Stromal cell of bone marrow (primary cell): ENCODE measurements at places on chromosomes 16 and 17.

GRCh38 chr16:21645261-21645721, 7.1 kb downstream of the IGSF6 start:
- peak; percentile 29 for DNase-seq

GRCh38 chr16:68227183-68227793, 8.6 kb downstream of the ESRP2 start:
- no peak for DNase-seq

DNA sequence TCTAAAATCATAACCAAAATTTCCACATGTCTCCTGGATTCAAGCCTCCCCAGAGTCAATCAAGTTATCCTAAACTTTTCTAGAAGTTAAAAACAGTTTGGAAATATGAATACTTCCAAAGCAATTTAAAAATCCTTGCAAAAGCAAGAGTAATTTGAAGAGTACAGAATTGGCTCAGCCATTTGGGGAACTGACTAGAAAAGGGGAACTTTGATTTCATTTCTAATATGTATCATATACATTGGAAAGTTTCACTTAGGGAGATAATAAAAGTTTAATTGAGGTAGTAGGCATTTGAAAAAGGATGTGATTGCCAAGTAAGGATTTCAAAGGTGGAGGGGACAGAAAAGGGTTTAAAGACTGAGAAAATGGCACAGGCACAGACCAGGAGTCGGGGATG, 9.0 kb upstream of the SLFN12L start:
- DNase-seq = no peak

GRCh38 chr17:413016-413350, 60.4 kb upstream of the RPH3AL start:
- DNase-seq = no peak

- no peak for DNase-seq
Observed at GRCh38 chr16:11973070-11973469, 3.5 kb upstream of the SNX29 start.

GRCh38 chr16:53502331-53503269, at the start of gene AKTIP:
AKTIP (minus strand) TSS chr16:53503209; CDS start chr16:53500259, 2,950 bp downstream.
- no peak for DNase-seq

- DNase-seq = no peak
Observed at GRCh38 chr17:46986366-46986765, 7.3 kb upstream of the RPRML start.

DNA sequence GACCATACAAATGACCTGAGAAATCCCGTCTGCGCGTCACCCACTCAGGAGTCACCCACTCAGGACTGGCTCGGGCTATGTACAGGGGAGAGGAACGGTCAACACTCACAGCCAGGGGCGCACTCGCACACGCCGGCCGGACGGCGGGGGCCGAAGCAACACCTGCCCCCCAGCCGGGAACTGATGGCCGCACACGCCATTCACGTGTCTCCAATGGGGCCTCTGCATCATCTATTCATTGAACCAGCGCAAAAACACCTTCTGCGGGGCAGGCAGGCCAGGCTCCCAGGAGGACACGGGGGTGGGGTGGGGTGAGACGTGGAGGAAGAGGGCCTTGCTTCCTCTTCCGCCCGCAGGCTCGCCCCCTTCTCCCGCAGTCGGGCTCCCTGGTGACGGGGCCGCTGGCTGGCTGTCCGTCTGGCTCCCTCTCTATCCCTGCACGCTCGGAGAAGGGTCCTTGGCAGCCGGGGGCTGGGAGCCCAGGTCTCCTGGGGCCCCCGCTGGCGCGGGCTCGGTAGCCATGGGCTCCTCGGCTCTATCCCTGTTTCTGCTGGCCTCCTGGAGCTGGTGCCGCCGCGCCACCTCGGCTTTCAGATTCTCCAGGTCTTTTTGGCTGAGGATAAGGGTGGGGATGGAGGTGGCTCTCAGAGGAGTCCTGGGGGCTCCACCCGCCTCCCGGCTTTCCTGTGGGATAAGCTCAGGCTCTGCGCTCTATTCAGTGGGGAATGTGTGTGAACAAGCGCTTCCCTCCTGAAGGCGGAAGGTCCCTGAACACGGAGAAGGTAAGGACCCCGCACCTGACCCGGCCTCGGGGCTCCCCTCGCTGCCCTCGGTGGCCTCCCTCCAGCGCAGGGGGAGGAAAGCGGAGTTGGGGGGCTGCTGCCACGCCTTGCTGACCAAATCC, 21.1 kb downstream of the CLUH start:
- DNase-seq = no peak

GRCh38 chr17:48612854-48613691, 2.0 kb downstream of the HOXB8 start:
- DNase-seq = no peak

DNA sequence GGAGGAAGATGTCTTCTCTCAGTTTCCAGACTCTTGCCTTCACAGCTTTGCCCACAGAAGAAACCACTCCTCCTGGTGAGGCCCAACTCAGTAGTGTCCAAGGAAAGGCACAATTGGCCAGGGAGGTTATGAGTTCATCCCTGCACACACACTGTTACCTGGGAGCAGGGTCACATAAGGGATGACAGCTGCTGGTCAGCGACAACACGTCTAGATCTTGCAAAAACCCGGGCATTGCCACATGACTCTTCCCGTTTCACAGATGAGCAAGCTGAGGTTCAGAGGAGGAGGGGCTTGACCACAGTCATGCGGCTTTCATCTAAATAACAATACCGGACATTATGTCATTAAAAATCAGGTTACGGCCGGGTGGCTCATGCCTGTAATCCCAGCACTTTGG, 186.0 kb downstream of the COPRS start:
- DNase-seq = no peak

GRCh38 chr17:68697850-68698361, 96.7 kb upstream of the FAM20A start:
- no peak for DNase-seq

- no peak for DNase-seq
Observed at GRCh38 chr16:77679391-77679790, 42.9 kb upstream of the NUDT7 start.
